Ureter (tissue), 1 donor: ENCODE measurements at places on chromosomes 16 and 17.

DNA sequence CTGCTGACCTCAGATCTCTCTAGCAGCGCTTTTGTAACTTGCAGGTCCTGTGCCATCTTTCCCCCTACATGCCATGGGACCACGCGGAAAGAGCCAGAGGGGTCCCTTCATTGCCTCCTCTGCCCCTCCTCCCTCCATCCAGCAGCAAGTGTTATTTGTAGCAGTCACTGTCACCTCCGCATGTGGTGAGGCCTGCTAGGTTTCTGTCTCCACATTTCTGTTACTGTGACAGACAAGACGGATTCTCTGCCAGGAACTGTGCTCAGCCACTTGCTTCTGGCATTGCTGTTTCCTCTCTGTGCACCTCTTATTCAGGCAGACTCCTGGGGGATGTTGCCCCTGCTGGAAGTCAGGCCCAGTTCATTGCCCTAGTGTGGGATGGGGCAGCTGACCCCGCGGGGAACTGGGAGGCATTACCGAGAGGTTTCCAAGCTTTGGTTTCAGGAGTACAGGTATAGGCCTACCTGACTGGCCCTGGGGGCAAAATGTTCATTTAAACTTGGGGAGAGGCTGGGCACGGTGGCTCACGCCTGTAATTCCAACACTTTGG, 61.2 kb downstream of the RAB11FIP4 start:
- no peak for DNase-seq

DNA sequence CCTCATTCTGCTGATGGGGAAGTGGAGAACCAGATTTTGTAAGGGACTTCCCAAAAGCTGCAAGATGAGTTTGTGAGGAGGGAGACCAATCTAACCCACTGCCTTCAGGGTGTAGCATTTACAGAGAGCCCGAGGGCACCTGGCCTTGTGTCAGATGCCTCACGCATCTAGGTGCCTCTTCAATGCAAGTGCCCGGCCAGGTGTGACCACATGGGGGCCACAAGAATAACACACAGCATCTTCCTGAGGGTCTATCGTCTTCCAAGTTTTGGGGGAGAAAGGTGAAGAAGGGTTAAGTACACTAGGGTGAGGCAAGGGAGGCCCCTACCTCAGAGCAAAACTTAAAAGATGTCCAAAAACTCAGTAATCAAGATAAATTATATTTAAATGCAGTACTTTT, 401.7 kb upstream of the CDH5 start:
- no peak for DNase-seq

- no peak for DNase-seq
Measured at GRCh38 chr16:2054543-2055245, 6.9 kb downstream of the TSC2 start.

GRCh38 chr16:17084130-17084529, 386.6 kb downstream of the XYLT1 start:
- DNase-seq = no peak

- peak; percentile 87 for DNase-seq
Measured at GRCh38 chr17:17028059-17028877, 14.0 kb upstream of the MPRIP start.

- DNase-seq = no peak
Measured at GRCh38 chr16:17780181-17780580, 309.4 kb upstream of the XYLT1 start.

DNA sequence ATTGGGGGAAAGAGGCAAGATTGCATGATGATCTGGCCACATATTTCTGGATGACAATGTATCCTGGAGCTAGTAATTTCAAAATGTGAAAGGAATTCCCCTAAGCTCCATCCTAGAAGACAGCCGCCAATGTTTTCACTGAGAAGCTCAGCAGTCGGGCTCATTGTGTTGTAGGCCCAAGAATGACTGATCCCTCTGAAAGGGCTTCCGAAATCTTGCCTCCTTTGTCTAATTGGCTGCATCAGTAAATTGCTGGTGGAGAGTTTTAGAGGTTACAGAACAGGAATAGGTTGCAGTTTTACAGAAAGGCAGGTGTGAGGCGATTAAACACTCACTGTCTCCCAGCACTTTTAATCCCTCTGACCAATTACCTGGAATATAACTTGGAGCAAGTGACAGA, 464.1 kb upstream of the SALL1 start:
- DNase-seq = no peak

GRCh38 chr17:3260600-3260999, 37.6 kb downstream of the OR3A1 start:
- DNase-seq = no peak

DNA sequence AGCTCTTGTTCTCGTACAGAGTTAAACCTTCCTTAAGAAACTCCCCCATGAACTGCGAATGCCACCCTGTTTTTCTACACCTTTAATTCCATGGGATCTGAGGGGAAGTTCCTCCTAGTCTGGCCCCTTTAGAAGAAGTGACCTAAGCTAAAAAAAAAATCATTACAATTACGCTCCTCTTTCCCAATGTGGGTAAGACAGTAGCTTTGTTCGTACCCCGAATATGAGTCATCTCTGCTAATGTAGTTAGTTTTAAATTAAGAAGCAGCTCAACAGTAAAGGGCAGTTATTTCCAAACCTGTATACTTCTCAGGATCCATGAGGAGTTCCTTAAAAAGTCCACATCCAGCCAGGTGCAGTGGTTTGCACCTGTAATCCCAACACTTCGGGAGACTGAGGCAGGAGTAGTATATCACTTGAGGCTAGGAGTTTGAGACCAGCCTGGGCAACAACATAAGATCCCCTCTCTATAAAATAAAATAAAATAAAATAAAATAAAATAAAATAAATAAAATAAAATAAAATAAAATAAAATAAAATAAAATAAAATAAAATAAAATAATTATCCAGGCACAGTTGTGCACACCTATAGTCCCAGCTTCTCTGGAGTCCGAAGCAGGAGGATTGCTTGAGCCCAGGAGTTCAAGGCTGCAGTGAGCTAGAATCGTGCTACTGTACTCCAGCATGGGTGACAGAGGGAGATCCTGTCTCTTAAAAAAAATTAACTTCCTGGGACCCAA, 26.1 kb downstream of the RCVRN start:
- DNase-seq = no peak

- no peak for DNase-seq
Measured at GRCh38 chr16:57878586-57878985, 76.3 kb upstream of the KIFC3 start.

DNA sequence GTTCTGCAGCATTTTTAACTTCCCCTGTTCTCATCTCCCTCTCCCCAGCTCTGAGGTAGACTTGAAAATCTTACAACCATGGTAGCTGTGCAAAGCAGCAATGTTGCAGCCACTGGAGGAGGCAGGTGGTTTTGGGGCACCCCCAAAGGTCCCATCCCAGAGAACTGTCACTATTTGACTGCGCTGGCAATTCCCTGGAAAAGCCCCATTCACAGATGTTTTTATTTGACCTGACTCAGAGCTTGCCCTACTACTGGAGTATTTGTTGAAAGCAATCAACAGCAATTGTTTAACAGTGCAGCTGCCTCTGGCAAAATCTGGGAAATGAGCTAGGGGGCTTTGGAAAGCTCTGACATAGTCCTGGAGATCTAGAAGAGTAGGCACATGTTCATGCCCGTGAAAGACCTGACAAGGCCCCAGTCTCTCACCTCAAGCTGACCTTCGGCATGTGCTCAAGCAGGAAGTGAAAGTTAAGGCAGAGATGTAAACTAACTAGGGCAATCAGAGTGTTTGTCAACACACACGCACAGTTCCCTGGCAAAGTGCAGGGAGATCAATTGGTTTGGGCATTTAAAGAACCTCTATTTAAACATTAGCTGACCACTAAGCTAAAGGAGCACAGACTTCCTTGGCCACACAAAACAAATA, 19.7 kb upstream of the PIK3R5 start:
- DNase-seq = no peak

DNA sequence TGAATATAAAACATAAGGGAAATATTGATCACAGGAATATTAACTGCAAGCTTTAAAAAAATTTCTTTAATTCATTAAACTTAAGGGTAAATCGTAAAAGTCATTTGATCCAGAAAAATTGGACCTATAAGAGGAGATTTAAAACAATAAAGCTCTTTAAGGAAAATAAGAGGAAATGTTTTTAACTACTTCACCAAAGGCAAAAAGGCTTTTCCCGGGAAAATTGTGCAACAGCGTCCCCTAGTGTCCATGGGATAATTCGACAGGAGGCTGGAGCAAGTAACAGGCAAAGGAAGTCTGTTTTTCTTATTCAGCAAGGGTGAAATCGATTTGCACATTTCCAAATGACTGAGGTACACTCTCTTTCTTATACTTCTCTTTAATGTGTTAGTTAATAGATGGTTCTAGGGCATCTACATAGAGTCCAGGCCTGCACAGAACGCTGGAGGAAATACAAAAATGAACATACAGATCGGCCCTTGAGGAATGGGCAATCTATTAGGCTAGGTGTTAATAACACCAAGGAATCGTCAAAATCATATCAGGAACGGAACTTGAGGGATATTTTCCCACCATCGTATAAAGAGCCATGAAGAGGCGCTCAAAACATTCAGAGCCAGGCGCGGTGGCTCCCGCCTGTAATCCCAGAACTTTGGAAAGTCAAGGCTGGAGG, 61.4 kb downstream of the ZNF18 start:
- peak; percentile 69 for DNase-seq

- DNase-seq = no peak
Measured at GRCh38 chr17:30992551-30992950, 21.7 kb downstream of the RNF135 start.

DNA sequence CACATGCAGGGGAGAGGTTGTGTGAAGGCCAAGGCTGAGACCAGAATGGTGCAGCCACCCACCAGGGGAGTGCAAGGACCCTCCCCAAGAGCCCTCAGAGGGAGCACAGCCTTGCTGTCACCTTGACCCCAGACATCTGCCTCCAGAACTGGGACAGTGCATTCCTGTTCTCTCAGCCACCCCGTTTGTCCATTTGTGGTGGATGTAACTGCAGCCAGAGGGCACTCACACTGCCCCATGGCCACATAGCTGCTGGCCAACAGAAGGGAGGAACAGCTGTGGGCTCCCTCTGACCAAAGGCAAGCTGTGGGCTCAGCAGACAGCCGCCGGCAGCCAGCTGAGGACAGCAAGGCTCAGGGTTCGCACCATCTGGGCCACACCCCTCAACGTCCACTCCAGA, 49.8 kb upstream of the KLHDC4 start:
- DNase-seq = no peak

GRCh38 chr16:69111216-69111875, 5.9 kb downstream of the HAS3 start:
- DNase-seq = no peak

DNA sequence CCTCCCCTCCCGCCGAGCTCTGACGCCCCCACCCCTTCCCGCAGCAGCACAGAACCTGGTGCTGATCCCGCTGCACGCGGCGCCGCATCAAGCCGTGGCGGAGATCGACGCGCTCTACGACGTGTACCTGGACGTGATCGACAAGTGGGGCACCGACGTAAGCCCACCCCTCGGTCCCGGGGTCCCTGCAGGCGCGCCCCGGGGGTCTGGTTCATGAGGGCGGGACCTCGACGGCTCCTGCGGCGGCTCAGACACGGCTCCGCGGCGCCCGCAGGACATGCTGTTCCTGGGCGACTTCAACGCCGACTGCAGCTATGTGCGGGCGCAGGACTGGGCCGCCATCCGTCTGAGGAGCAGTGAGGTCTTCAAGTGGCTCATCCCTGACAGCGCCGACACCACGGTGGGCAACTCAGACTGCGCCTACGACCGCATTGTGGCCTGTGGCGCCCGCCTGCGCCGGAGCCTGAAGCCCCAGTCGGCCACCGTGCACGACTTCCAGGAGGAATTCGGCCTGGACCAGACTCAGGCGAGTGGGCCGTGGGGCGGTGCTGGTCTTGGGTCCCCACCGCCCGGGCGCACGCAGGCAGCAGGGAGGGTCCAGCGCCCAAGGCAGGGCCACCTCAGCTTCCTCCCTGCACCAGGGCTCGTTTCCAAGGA, 1.4 kb downstream of the DNASE1L2 start:
- no peak for DNase-seq

GRCh38 chr16:4393240-4393600, 21.6 kb downstream of the VASN start:
- no peak for DNase-seq

DNA sequence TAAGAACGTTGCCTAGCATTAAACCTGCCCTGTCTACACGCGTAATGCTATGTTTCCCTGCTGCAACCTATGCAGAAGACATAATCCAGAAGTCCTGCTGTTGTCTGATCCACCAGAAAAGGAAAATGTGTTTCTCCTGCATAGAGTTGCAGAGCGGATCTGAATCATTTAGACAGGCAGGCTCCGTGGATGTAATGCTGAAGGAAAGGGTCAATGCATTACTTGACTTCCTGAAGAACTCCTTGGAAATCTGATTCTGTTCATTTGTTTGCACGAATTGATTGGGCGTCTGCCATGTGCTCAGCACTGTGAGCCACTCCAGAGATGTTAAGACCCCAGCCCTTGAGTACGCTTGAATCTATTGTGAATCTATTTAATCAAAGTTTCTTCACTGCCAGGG, 83.4 kb downstream of the FOXL1 start:
- no peak for DNase-seq

- no peak for DNase-seq
Measured at GRCh38 chr16:88108762-88109161, 157.5 kb downstream of the BANP start.

GRCh38 chr16:85286951-85287814, 174.9 kb upstream of the CIBAR2 start:
- DNase-seq = no peak
